KG1 (cell line): ENCODE measurements at places on chromosomes 1 and 21.

DNA sequence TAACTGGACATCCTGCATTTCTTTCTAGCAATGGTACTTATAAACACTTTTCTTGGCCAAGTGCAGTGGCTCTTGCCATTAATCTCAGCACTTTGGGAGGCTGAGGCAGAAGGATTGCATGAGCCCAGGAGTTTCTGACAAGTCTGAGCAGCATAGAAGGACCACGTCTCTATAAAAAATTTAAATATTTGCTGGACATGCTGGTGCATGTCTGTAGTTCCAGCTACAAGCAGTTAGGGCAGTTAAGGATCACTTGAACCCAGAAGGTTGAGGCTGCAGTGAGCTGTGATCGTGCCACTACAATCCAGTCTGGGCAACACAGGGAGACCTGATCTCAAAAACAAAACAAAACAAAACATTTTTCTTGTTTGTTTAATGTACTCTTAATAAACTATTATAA is 434.0 kb downstream of the PLA2G4A start:
- DNase-seq = no peak

- DNase-seq = no peak
Measured at GRCh38 chr1:221457685-221458446, 284.0 kb downstream of the DUSP10 start.

DNA sequence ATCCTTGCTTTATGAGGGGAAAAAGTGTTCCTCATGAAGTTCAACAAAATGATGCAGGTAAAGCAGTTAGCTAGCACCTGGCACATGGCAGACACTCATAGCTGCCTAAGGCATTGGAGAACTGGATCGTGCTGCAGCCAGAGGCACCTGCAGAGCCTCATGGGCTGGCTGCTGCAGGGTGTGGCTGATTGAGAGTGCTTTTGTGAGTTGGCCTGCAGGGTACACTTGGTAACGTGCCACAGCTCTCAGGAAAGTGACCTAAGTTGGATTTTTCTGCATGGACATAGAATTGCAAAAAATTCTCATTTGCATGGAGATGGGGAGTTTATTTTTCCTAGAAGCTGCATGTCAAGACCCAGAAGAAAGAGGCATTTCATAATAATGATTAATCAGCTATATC is 31.6 kb upstream of the IL20 start:
- DNase-seq = no peak

DNA sequence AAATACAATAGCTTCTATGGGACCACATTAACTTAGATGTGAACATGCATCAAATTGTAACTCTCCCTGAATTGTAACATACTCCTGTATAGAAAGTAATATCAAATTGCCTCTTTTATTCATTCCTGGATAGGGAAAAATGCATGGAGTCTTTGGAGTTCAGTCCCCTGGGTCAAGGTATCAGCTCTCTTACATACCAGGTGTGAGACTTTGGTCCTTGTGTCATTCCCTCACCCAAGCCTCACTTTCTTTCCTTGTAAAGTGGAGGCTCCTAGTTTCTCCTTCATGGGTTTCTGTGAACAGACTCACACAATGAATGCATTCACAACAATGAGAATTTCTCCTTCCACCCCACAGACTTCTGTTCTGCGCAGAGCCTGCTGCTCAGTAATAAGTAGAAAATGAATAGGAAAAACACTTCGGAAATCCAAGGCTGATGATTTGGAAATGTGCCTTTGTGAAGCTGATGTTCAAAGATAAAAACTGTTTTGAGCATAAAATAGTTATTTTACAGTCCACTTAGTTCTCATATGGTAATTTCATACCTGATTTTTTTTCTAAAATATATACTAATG is 185.3 kb downstream of the AK5 start:
- no peak for DNase-seq

GRCh38 chr1:197200272-197200899 is 53.9 kb upstream of the ASPM start:
- DNase-seq = no peak
